Naive thymus-derived CD4-positive, alpha-beta T cell (primary cell): ENCODE measurements at places on chromosomes 12 and 14.

GRCh38 chr14:39351708-39352107, 80.5 kb downstream of the FBXO33 start:
- H3K4me1 ChIP-seq, result no peaks in the 10 kb centered on the region
- peaks cover 27% of the 10 kb centered on the region for H3K36me3 ChIP-seq
- DNase-seq, result no peak

- H3K36me3 ChIP-seq, result no peaks in the 10 kb centered on the region
- no peak overlapping the region for H3K27ac ChIP-seq
- no peaks in the 10 kb centered on the region for H3K4me1 ChIP-seq
- no peaks in the 10 kb centered on the region for H3K27me3 ChIP-seq
Observed at GRCh38 chr14:33347796-33348195, 409.1 kb downstream of the NPAS3 start.

- no peak overlapping the region for H3K4me3 ChIP-seq
- DNase-seq, result no peak
- no peaks in the 10 kb centered on the region for H3K27me3 ChIP-seq
Observed at GRCh38 chr14:72851635-72852034, 42.3 kb downstream of the DPF3 start.

DNA sequence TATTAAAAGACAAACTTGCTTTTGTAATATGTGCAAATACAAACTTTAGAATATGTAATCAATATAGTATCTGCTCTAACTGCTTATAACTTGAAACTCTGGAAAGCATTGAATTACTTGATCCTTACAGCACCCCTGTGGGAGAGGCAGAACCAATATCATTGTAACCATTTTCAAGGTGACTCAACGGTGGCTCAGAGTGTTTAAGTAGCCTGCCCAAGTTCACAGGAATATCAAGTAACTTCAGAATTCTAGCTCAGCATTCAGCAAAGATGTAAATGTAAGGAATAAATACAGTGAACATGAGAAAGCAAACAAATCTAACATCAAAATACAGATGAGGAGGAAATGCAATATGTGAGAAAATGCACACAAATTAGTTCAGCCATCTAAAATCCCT, 264.6 kb downstream of the NELL2 start:
- no peaks in the 10 kb centered on the region for H3K36me3 ChIP-seq
- H3K27ac ChIP-seq, result no peak overlapping the region
- H3K27me3 ChIP-seq, result no peaks in the 10 kb centered on the region

GRCh38 chr14:99513946-99514551, 32.8 kb downstream of the CCNK start:
- no peaks in the 10 kb centered on the region for H3K4me1 ChIP-seq
- H3K27me3 ChIP-seq, result no peaks in the 10 kb centered on the region
- peaks cover 55% of the 10 kb centered on the region for H3K36me3 ChIP-seq
- DNase-seq, result no peak
- no peak overlapping the region for H3K4me3 ChIP-seq

DNA sequence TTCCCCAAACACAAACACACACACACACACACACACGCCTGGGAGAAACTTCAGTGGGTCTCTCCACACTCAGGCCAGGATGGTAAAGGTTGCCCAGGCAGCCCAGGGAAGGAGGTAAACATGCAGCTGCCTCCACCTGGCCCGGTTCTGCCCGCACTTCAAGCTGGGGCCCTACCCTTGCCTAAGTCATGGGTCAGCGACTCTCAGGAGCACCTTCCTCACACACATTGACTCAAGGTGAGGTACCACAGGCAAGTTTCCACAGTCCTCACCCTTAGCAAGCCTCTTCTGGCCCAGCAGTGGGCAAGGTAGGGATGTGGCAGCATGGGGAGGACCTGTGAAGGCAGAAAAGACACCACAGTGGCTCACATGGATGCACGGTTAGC, 14.1 kb upstream of the FAIM2 start:
- H3K4me1 ChIP-seq, result no peaks in the 10 kb centered on the region
- H3K27me3 ChIP-seq, result no peaks in the 10 kb centered on the region
- H3K4me3 ChIP-seq, result no peak overlapping the region
- H3K27ac ChIP-seq, result no peak overlapping the region
- DNase-seq, result no peak

GRCh38 chr12:6946033-6946919, 2.5 kb downstream of the C12orf57 start:
- H3K36me3 ChIP-seq, result peaks cover 5% of the 10 kb centered on the region
- H3K27ac ChIP-seq, result peak overlapping the region; percentile 95
- H3K4me3 ChIP-seq, result peak overlapping the region; percentile 94
- H3K4me1 ChIP-seq, result peaks cover 67% of the 10 kb centered on the region
- H3K27me3 ChIP-seq, result no peaks in the 10 kb centered on the region

- no peaks in the 10 kb centered on the region for H3K36me3 ChIP-seq
- H3K27ac ChIP-seq, result no peak overlapping the region
- DNase-seq, result no peak
- no peak overlapping the region for H3K4me3 ChIP-seq
Observed at GRCh38 chr12:67885375-67886169, 103.7 kb upstream of the IFNG-AS1 start.

GRCh38 chr12:25332143-25332542, 81.4 kb upstream of the KRAS start:
- no peaks in the 10 kb centered on the region for H3K27me3 ChIP-seq
- no peaks in the 10 kb centered on the region for H3K4me1 ChIP-seq
- DNase-seq, result no peak
- no peaks in the 10 kb centered on the region for H3K36me3 ChIP-seq
- H3K27ac ChIP-seq, result no peak overlapping the region
- H3K4me3 ChIP-seq, result no peak overlapping the region

DNA sequence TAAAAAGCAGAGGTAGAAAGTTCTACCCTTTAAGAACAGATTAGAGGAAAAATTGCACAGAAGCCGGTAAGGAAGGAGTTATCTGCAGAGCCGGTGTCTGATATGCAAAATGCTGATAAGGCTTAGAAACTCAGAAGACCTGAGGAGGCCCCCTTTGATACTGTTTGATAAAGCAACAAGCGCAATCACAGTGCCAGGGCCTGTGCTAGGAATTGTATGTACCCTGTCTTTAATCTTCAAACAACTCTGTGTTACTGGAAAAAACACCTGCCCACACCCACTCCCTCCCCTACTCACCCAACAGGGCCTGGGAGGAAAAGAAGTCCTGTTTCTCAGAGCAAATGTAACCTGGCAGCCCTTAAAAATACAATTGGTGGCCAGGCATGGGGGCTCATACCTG, 112.7 kb upstream of the FUT8 start:
- peaks cover 16% of the 10 kb centered on the region for H3K4me1 ChIP-seq
- H3K36me3 ChIP-seq, result no peaks in the 10 kb centered on the region
- H3K27ac ChIP-seq, result peak overlapping the region; percentile 51
- DNase-seq, result no peak
- no peak overlapping the region for H3K4me3 ChIP-seq

DNA sequence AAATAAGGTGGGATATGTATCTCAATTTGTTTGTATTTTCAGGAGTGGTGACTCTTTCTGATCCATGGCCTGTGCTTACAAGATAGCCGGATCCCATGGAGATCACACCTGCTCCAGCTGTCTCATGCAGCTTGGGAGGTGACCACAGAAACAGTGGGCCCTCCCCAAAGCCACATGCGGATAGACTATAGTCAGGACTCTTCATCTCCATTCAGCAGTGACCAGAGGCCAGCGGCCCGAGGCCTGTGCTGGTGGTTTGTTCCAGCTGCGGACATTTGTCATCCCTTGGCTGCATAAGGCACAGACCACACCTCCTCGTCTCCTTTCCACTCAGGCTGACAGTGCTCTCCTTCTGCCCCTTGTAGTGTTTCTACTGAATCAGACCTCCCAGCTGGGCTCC, 14.7 kb upstream of the WNT5B start:
- H3K27me3 ChIP-seq, result no peaks in the 10 kb centered on the region
- H3K4me3 ChIP-seq, result no peak overlapping the region
- no peak overlapping the region for H3K27ac ChIP-seq
- H3K36me3 ChIP-seq, result no peaks in the 10 kb centered on the region
- no peaks in the 10 kb centered on the region for H3K4me1 ChIP-seq
- DNase-seq, result no peak

DNA sequence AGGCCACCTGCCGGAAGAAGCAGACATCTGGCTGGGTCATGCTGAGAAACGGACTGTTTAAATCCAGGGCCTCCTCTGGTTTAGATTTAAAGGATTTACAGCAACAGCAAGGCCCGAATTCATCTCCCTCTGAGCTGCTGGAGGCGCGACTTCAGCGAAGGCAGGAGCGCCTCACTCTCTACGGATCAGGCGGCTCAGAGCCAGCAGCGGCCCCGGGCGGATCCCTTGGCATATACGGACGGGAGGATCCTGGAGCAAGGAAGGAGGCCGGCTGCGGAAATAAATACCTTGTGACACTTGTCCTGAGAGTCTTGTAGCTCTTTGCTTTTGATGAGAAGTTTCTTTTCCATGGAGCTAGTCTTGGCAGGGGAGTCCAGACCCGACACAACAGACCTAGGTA, 92.4 kb downstream of the CIT start:
- no peak overlapping the region for H3K27ac ChIP-seq
- no peak for DNase-seq
- H3K4me3 ChIP-seq, result no peak overlapping the region

DNA sequence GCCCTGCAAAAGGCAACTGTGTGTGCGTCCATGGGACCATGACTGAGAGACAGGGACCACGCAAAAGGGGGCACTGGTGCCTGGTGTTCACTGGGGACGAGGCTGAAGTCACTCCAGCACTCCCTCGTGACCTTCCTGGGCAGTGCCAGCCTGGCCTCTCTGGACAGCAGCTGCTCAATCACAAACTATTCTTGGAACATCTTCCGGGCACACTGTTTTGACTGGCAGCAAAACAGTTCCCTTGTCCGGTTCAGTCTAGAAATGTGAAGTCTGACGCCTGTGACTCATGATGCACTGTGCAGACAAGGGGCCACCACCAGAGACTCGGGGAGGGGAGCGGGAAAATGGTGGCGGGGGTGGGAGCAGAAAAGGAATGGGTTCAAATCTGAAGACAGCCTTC, 20.8 kb downstream of the SNRNP35 start:
- no peak for DNase-seq
- H3K4me1 ChIP-seq, result no peaks in the 10 kb centered on the region
- H3K36me3 ChIP-seq, result no peaks in the 10 kb centered on the region
- no peak overlapping the region for H3K27ac ChIP-seq
- H3K4me3 ChIP-seq, result no peak overlapping the region

GRCh38 chr14:19800282-19801117, 3.1 kb upstream of the OR4N2 start:
- no peak overlapping the region for H3K27ac ChIP-seq
- no peaks in the 10 kb centered on the region for H3K36me3 ChIP-seq
- no peak overlapping the region for H3K4me3 ChIP-seq
- H3K4me1 ChIP-seq, result no peaks in the 10 kb centered on the region
- no peak for DNase-seq

- no peak for DNase-seq
- H3K36me3 ChIP-seq, result no peaks in the 10 kb centered on the region
- no peaks in the 10 kb centered on the region for H3K4me1 ChIP-seq
- H3K27me3 ChIP-seq, result no peaks in the 10 kb centered on the region
Observed at GRCh38 chr14:85319998-85320630, 209.8 kb upstream of the FLRT2 start.

GRCh38 chr12:122413516-122414404, 8.7 kb downstream of the CLIP1 start:
- no peaks in the 10 kb centered on the region for H3K27me3 ChIP-seq
- DNase-seq, result no peak
- peaks cover 6% of the 10 kb centered on the region for H3K4me1 ChIP-seq
- no peak overlapping the region for H3K4me3 ChIP-seq
- no peaks in the 10 kb centered on the region for H3K36me3 ChIP-seq

DNA sequence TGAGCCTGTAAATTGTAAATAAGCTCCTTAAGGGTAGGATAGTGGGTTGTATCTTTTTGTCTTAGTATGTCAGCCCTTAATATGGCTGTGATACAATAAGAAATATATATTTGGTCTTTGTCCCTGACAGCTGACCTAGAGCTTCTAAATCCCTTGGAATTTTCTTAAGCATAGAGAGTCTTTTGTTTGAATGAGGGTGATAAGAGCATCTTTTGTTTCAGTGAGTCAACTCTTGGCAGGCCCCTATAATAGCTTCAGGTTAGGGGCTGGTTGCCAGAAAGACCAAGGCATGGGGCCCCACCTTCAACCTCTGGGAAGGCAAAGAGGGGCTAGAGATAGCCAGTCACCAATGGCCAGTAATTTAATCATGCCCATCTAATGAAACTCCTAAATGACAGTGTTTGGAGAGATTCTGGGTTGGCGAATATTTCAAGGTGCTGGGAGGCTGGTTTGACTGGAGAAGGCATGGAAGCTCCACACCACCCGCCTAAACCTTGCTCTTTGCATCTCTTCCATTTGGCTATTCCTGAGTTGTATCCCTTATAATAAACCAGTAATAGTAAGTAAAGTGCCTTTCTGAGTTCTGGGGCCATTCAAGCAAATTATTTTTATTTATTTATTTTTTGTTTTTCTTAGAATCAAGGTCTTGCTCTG, 10.5 kb downstream of the PALS1 start:
- H3K4me3 ChIP-seq, result no peak overlapping the region
- no peaks in the 10 kb centered on the region for H3K4me1 ChIP-seq
- no peak for DNase-seq
- H3K27me3 ChIP-seq, result no peaks in the 10 kb centered on the region
- H3K27ac ChIP-seq, result no peak overlapping the region

DNA sequence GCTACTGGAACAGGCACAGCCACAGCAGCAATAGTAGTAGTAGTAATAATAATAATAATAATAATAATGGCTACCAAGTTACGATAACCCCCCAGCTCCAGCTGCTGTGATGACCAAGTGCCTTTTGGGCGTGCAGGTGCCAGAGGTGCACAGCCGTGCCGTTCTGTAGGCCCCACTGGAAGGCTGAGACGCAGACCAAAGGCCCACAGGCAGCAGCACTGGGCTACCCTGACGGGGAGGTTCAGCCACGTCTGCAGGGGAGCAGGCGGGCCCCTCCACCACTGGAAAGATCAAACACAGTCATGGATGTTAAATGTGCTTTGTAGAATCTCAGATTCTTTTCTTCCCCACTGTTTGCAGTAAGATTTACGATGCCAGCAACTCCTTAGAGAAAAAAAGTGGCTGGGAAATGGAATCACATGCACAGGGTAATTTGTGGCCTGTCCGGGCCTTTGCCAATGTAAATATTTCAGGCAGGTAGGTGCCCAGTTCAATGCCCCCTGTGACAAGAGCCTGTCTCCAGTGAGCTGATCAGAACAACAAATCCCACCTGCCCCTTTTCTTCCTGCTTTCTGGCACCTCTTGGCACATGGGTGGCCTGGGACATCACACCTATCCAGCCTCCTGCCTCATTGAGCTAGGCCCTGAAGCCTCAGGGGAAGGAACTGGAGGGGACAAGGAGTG, 32.6 kb downstream of the CCDC85C start:
- H3K27ac ChIP-seq, result no peak overlapping the region
- no peak for DNase-seq
- no peaks in the 10 kb centered on the region for H3K36me3 ChIP-seq
- no peak overlapping the region for H3K4me3 ChIP-seq
- H3K4me1 ChIP-seq, result no peaks in the 10 kb centered on the region
- H3K27me3 ChIP-seq, result no peaks in the 10 kb centered on the region

GRCh38 chr14:94310248-94310647, 12.9 kb downstream of the SERPINA6 start:
- no peak for DNase-seq
- H3K36me3 ChIP-seq, result no peaks in the 10 kb centered on the region
- no peak overlapping the region for H3K4me3 ChIP-seq
- no peaks in the 10 kb centered on the region for H3K4me1 ChIP-seq
